ENCODE measurements at places on chromosomes 2 and 18.

DNA sequence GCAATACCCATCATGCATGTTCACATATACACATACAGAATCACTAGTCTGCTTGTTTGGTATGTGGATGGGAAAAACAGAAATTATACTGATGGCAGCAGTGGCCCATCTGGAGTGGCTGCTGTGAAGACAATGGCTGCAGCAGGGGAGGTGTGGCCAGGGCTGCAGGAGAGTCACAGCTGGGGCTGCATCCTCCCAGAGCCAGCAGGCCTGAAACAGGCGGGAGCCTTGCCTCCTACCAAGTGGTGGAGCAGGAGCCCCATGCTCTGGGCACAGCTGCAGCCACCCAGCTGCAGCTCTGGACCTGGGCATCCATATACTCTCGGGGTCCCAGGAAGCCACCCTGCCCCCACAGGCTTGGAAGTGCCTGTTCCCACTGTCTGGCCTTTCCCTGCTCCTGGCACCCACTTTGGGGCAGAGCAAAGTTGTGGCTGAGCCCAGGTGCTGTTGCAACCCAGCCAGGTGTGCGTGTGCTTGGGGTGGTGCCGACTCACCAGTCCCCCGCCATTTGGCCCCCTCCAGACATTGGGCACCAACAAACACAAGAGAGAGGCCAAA, 136.6 kb downstream of the SPAG16 start:
- DNase-seq, result no peak

GRCh38 chr2:160301420-160301819, 101.3 kb upstream of the ITGB6 start:
- DNase-seq, result no peak

DNA sequence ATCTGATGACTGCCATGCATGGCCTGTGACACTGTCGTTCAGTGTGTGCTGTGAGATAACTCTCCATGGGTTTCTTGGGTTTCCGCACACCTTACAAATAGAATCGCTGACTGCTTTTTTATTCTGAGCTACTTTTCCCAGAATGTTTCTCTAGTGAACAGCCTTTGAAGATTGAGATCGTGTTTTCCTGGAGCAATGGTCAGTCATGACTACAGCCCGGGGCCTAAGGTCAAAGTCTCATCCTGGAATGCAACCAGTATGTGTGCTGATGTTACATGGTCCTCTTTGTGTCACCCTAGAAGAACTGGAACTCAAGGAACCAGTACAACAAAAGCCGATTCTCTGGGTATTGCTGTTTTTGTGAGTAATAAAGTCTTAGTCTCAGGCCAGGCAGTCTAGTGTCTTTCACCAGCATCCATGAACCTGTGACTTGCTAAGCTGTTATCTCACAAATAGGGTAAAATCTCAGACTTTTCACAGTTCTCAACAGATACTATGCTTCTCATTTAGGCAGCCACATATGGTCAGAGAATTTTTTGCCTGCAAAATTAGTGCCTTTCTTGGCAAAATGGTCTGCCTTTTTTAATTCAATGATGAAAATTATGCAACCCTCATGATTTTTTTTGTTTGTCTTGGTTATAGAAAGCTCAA, 124.9 kb upstream of the PIEZO2 start:
- no peak for DNase-seq

GRCh38 chr2:214652473-214652872, 157.0 kb downstream of the BARD1 start:
- DNase-seq, result no peak

- DNase-seq, result no peak
These were observed 30.1 kb downstream of the CCDC74A start for GRCh38 chr2:131557558-131558321.

DNA sequence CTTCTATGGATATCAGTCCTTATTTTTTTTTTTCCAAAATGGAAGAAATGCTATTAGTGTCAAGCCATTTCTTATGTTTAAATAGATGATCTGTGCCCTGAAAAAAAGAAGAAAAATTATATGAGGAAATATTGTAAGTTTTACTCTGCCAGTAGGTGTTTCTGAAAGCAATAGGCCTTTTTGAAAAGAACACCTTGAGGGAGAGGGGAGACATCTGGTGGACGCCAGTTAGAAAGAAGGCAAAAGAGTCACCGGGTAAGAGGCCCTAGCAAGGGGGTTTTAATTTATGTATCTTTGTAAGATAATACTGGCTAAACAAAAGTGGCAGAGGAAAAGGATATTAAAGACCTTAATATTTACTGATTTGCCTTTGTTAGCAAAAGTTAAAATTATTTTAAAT, 56.1 kb downstream of the DYNAP start:
- no peak for DNase-seq

GRCh38 chr2:185393091-185393490, 345.5 kb upstream of the FSIP2 start:
- DNase-seq, result no peak

GRCh38 chr2:102915128-102915527, 153.3 kb downstream of the TMEM182 start:
- DNase-seq, result no peak

DNA sequence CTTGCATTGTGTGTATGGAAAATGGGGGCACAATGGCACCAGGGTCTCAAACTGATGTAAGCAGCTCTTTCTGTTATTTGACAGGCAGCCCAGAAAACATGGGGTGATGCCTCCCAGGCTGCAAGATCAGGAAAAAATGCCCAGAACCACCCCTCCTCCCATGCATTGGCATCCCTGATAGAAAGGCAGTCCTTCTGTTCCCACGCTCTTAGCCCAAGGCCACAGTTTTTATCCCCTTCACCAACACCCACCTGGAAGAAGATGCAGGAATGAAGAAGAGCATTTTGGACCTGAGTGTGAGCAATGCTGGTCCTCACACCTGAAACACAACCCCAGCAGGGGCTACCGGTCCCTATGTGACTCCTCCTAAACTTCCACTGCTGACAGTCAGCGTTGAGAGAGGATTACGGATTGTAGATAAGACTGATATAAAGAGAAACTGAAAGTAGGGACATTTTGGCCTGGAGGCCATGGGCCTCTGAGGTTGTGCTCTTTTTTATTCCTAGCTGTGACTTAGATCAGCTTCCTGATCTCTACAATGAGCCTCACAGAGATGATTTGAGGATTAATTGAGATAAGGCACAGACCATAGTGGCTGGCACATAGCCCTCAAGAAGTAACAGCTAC, 386.0 kb upstream of the ATP5MC3 start:
- no peak for DNase-seq

DNA sequence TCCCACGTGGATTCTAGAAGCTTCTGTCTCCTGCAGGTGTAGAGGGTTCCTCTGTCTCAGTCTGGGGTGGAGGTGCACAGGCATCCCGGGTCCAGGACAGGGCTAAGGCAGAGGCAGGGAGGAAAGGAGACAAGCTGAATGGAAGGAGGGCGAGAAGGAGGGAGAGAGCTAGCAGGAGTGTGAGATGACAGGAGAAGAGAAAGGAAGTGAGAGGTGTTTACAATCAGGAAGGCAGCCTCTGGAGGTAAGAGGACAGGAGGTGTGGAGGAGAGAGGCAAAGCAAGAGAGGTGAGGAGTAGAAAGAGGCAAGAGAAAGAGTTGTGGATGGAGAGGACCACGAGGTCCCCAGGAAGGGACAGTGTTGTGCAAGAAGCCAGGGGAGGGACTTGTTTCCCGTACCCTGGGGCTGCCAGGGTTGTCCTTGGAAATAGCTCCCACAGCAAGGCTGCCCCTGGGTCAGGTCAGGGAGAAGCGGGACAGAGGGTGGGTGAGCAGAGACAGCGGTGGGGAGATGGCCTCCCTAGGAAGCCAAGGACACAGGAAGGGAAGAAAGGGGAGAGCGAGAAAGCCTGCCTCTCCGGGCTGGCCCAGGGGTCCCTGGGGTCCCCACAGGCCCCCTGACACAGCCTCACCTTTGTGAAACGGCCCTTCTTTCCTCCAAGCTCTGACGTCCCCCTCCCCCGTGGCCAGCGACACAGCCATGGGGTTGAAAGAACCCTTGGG, 136.9 kb downstream of the CYP26B1 start:
- DNase-seq, result no peak

DNA sequence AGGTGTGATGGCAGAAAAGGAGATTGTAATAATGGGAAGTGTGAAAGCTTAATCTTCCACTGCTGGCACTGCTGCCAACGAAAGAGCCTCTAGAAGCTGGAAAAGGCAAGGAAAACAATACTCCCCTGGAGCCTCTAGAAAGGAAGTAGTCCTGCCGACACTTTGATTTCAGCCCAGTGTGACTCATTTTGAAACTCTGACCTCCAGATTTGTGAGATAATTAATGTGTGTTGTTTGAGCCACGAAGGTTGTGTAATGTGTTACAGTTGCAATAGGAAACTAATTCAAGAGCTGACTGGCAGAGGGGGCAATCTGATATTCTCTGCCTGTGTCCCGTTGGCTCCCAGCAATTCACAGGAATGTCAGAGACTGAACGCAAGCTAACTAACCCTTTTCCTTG, 219.2 kb upstream of the UBE2E3 start:
- no peak for DNase-seq

GRCh38 chr2:28419003-28419402, 26.3 kb downstream of the FOSL2 start:
- DNase-seq, result no peak

DNA sequence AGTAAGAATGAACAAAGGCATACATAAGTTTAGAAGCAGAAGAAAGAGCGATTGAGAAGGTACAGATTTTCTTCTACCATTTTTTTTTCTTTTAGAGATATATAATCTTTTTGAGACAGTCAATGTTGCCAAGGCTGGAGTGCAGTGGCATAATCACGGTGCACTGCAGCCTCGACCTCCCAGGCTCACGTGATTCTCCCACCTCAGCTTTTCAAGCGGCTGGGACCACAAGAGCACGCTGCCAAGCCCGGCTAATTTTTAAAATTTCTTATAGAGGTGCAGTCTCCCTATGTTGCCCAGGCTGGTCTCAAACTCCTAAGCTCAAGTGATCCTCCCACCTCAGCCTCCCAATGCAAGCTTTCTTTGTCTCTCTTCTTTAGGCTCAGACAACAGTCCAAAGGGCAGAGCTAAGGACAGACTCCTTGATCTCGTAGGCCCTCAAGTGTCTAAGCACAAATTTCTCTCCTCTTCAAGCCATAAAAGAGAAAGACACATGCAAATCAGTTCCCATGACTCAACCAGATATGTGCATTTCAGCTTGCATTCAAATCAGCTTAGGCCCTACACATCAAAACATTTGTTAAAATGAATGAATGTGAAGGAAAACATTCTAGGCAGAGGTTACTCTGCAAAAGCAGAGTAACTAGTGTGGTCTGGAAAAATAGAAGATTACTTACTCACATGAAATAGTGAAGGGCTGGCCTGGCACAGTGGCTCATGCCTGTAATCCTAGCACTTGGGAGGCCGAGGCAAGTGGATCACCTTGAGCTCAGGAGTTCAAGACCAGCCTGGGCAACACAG, 18.0 kb downstream of the ITSN2 start:
- no peak for DNase-seq

GRCh38 chr18:12306752-12307700, 1.0 kb upstream of the TUBB6 start:
- DNase-seq, result peak; percentile 19

DNA sequence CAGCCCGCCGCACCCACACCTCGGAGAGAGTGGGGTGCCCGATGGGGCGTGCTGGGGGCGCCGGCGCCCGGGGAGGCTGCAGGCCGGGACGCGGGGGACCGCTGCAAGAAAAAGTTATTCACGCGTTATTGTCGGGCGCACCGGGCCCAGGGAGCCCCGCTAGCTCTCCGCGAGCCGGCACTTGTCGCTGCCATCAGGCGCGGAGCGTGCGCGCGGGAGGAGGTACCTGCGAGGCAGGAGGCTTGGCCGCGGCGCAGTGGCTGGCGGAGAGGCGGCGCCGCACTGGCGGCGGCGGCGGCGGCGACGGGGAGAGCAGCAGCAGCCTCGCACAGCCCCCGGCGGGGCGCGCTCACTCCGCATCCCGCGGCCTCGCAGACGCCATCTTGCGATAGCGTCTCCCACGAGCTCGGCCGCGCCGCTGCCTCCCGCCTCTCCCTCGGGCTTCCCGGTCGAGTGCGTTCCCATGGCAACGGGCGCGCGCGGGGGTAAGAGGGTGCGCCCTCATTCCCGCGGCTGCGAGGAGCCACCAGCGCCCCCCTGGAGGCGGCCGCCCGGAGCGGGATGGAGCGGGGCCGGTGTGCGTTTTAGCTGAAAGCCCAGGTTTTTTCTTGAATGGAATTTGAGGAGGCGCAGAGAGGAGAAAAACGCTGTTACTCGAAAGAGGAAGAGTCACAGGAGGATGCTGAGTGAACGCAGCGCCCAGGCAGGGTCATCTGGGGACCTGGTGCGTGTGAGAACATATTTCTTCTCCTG, at the start of gene CHN1:
Gene CHN1 (minus strand): TSS at position 402 of the 753 bp plus-strand sequence. CDS start 469 bp downstream, outside the sequence.
- DNase-seq, result peak; percentile 68

DNA sequence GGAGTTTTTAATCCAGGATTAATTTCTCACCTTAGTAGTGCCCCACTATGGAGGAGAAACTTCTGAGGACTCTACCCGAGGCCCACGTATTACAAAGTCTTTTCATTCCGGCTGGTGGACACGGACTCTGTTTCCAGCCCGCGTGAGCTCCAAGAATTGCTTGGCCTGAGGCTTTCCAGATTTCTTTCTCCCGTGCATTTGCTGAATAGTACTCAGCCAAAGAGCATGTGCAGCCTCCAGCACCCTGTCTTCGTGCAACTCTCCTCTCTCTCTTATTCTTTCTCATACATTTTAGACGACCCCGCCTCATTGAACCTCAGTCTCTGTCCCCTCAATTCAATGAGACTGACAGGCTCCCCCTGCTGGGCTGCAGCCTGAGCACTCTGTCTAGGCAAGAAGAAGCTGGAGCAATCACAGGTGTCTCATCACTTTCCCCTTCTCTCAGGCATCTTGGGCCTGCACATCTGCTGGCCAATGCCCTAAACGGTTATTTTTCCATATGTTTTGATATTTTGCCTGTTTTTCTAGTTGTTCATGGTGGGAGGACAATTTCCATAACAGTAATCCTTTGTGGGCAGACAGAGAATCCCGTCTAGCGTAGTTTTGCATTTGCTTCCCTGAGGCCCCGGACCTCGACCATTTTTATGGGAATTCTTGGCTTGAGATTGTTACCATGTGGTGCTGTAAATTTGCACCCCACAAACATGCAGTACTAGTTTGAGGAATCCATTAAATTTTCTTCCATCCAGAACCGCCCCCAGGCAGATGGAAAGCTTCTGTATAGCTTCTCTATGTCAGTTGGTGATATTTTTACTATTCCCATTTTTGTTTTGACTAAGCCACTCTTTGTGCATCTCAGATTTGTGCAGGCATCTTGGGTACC, 50.1 kb upstream of the LPIN2 start:
- peak; percentile 81 for DNase-seq

GRCh38 chr18:52254367-52254766, 85.6 kb upstream of the DCC start:
- DNase-seq, result no peak

DNA sequence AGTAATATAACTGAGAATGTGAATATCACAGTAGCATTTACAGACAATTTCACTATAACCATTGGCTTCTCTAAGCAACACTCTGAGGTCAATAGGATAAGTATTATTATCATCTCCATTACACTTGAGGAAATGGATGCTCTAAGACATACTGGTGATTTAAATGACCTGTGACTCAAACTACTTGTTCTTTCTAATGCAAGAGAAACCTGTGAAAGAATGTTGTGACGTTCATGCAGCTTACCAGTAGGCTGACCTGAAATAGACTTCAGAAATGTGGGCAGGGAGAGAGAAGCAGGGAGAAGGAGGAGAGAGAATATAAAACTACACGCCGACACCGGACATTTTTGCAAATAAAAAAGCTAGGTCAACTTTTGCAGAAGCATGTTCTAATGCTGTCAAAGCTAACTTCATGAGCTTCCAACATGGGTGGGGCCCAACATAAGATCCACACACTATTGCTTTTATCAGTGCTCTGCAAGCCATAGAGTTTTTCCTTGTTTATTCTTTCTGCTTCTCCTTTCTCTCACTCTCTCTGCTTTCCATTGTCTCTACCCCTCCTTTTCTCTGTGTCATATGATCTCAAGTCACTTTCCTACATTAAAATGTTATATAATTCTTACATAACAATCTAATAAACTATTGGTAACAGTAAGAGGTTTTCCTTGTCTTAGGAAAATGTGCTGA, 217.6 kb upstream of the FN1 start:
- DNase-seq, result no peak

Data from CD4-positive, alpha-beta T cell treated with Interferon alpha-2 for 1 hour (primary cell).